Fibroblast of villous mesenchyme (primary cell): ENCODE measurements at places on chromosomes 5 and 9. TPM values are rescaled to one million over a fixed set of nuclear protein-coding genes. Genes with fewer than 3 reads are reported as not detected.

PAIP1 gene
- total RNA-seq, result 91.2 and 123 TPM in 2 replicates

CNTLN gene
- 11.3 and 13.0 TPM in 2 replicates for total RNA-seq

GRCh38 chr9:29575219-29575618, 2001.9 kb upstream of the C9orf72 start:
- DNase-seq, result no peak

PCDHGA5 gene
- 1.3 and 1.9 TPM in 2 replicates for total RNA-seq

KIF4B gene
- under 0.01 TPM in 1 of 2 replicates, not detected in the other for total RNA-seq

GBA2 gene
- 29.0 and 38.4 TPM in 2 replicates for total RNA-seq

GRCh38 chr5:148186248-148187003, 16.4 kb upstream of the SPINK6 start:
- DNase-seq, result peak; percentile 34

GRCh38 chr9:77014597-77015263, 4.7 kb upstream of the FOXB2 start:
- no peak for DNase-seq

GRCh38 chr5:126481243-126481642, 58.0 kb downstream of the GRAMD2B start:
- DNase-seq, result peak; percentile 62

DNA sequence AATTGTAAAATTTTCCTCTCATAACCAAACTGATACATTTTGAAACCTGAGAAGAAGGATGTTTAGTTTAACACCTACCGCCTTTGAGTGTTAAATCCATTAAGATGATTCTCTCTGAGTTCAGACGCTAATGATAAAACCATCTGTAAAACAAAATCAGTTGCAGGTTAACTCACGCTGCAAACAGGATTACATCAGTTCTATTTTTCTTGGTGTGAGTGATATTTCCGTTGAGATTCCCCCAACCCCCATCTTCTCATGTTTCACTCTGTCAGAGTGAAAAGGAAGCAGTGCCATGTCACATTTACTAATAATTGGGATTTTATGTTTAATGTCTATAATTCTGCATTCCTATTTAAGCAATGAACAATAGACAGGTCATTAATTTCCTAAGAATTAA, 146.5 kb downstream of the FANCC start:
- DNase-seq, result peak; percentile 43

DNA sequence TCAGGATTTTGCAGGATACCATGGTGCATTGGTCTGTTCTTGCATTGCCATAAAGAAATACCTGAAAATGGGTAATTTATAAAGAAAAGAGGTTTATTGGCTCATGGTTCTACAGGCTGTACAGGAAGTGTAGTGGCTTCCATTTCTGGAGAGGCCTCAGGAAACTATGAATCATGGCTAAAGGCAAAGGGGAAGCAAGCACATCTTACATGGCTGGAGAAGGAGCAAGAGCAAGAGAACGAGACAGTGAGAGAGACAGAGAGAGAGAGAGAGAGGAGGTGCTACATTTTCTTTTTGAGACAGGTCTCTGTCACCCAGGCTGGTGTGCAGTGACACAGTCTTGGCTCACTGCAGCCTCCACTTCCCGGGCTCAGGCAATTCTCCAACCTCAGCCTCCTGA, 43.9 kb downstream of the P4HA2 start:
- no peak for DNase-seq

GRCh38 chr9:125759764-125760129, 12.6 kb downstream of the PBX3 start:
- DNase-seq, result no peak

UNC13B gene
- total RNA-seq, result 17.4 and 23.7 TPM in 2 replicates

DNA sequence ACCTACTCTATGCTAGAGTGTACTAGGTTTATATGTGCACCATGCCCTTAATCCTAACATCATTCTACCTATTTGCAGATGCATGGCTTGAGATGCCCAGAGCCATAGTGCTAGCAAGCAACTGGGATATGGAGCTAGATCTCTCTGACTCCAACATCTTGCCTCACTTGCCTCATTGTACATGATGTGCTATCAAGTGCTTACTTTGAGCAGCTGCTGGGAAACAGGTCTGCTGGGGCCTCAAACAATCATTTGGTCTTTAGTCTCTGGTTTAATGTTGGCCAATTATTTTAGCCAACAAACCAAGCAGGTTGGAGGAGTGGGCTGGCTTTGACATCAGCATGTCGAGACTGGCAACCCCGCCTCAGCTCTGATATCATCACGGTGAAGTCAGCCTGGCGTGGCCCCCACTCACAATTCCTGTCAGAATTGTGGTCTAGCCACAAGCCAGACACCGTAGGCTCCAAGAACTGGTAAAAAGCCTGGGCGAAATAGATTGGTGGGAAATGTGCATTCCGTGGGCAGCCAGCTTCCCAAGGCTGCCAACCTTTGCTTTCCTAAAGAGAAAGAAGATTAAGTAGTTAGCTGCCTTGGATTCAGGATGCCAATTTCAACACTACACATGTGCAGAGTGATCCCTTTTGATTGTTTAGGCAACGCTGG, 21.1 kb upstream of the GAS1 start:
- DNase-seq, result peak; percentile 23

KIF24 gene
- 2.6 and 3.5 TPM in 2 replicates for total RNA-seq

GRCh38 chr5:103260951-103261350, 2.4 kb downstream of the MACIR start:
- no peak for DNase-seq

GRCh38 chr5:106314221-106314824, 1356.4 kb downstream of the EFNA5 start:
- DNase-seq, result no peak

DNA sequence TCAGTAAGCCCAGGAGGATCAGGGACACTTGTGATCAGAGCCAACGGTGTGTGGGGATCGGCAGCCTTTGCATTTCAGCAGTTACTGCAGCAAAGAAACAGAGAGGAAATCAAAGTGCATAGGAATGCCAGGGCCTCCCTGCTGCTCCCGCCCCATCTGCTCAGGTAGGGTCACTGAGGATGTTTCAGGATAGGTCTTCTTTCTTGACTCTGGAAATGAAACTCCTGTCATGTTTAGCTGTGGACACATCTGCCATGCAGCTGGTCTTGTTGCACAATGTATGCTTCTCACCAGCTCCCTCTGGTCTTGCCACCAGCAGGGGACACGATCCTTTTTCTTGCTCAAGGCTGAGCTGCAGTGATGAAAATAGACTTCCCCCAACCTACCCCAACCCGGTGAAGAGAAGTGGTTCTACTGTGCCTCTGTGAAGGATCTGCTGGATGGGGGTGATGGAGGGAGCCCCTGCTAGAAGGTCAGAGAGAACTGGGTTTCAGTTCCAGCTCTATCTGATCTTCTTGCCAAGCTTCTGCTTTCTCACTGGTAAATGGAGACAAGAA, 185.2 kb upstream of the KLF4 start:
- DNase-seq, result peak; percentile 64

GRCh38 chr5:26666371-26666770, 372.0 kb downstream of the CDH9 start:
- no peak for DNase-seq

DNA sequence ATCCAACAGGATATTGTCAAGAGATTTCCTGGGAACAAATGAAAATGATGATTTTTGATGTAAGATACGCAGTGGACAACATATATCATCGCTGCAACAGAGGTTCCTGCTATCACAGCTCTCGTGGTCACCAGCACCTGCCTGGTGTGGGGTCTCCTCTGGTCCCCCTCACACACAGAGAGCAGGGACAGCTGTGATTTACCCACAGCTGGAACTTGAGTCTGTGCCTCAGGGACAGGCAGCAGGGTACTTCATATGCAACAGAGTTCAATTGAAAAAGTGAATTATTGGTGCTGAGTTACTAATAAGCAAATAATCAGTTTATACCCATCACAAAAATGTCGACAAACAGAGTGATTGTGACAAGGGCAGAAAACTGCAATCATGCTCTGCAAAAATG, 93.4 kb downstream of the LMX1B start:
- no peak for DNase-seq

DNA sequence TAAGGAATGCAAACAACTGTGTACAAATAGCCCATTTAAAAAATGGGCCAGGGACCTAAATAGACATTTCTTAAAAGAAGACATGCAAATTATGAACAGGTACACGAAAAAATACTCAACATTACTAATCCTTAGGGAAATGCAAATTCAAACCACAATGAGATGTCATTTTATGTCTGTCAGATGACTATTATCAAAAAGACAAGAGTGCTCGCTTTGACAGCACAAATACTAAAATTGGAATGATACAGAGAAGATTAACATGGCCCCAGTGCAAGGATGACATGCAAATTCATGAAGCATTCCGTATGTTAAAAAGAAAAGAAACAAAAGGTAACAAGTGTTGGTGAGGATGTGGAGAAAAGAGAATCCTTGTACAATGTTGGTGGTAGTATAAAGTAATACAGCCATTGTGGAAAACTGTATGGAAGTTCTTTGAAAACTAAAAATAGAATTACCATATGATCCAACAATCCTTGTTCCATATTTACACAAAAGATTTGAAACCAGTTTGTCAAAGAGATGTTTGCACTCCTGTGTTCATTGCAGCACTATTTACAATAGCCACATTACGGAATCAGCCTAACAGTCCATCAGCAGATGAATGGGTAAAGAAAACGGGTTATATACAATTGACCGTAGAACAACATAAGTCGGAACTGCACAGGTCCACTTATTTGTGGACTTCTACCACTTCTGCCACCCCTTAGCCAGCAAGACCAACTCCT, 47.2 kb upstream of the PCAT7 start:
- DNase-seq, result no peak

- no peak for DNase-seq
Observed at GRCh38 chr5:88536146-88536545, 267.5 kb upstream of the TMEM161B start.

GRCh38 chr5:122463221-122463620, 151.2 kb downstream of the SNCAIP start:
- DNase-seq, result peak; percentile 48

- peak; percentile 57 for DNase-seq
Observed at GRCh38 chr5:89313804-89314588, 431.0 kb upstream of the MEF2C start.

DNA sequence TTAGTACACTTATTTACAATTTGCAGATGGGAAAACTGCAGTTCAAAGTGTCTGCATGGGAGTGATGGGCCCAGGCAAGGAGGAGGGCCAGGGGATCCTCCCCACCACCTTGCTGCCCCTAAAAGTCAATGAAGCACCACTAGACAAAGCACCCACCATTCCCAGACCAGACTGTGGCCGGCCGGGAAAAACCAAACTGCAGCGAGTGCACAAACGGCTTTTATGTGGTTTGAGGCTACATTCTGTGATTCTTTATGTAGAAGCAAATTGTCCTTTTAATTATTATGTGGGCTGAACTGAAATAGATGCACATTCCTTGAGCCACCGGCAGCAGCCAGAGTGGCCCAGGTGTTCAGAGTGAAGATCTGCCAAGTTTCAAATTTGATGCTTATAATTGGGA, 585.3 kb upstream of the KLF4 start:
- no peak for DNase-seq

- DNase-seq, result peak; percentile 95
Observed at GRCh38 chr5:125484272-125484741, 737.9 kb upstream of the ZNF608 start.

- DNase-seq, result peak; percentile 6
Observed at GRCh38 chr5:132176987-132177386, 50.7 kb downstream of the P4HA2 start.

GRCh38 chr5:105587963-105588662, 2025.5 kb upstream of the NUDT12 start:
- no peak for DNase-seq

TMC1 gene
- total RNA-seq, result under 0.01 and 1.3 TPM in 2 replicates

- DNase-seq, result no peak
Observed at GRCh38 chr5:77175231-77175630, 35.2 kb upstream of the PDE8B start.

- DNase-seq, result no peak
Observed at GRCh38 chr9:96751815-96752214, 26.1 kb downstream of the ZNF510 start.

CCDC171 gene
- total RNA-seq, result 2.2 and 2.3 TPM in 2 replicates

TNFSF15 gene
- 4.5 and 5.6 TPM in 2 replicates for total RNA-seq

SLC31A2 gene
- total RNA-seq, result 11.6 and 23.3 TPM in 2 replicates

PCAT7 gene
- total RNA-seq, result 0.43 and 0.64 TPM in 2 replicates

DNA sequence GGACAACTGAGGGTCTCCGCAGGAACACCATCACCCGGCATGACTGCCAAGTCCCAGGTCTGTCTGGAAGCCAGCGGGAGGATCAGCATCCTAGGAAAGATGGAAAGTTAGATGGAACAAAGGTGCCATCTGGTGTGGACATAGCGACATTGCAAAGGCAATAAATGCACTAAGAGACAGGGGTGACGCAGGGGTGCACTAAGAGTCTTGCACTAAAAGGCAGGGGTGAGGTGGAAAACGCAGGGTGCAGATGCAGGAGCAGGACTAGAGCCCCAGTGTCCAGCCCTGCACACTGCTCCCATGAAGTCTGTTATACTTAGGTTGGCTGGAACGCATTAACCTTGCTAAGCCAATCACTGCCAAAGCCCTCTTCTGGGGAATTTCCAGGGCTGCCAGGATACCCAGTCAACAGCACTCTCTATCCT, 15.5 kb downstream of the ATOX1 start:
- peak; percentile 78 for DNase-seq

RBM22 gene
- 18.7 and 29.8 TPM in 2 replicates for total RNA-seq

DNA sequence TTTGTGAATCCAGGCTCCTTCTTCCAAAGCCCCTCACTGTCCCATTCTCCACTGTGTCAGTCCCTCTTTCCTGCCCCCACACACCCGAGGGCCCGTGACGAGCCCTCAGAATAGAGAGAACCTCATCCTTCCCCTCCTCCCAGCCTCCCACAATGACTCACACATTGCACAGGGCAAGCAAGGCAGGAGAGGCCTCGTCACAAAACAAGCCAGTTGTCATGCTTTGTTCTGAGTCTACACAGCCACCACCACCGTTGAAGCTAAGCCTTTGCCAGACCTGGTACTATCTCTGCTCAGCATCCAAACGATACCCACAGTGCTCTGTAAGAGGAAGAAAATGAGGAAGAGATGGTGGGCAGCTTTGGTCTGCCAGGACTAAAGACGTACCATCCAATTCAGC, 142.2 kb upstream of the ZNF366 start:
- DNase-seq, result peak; percentile 60

DNA sequence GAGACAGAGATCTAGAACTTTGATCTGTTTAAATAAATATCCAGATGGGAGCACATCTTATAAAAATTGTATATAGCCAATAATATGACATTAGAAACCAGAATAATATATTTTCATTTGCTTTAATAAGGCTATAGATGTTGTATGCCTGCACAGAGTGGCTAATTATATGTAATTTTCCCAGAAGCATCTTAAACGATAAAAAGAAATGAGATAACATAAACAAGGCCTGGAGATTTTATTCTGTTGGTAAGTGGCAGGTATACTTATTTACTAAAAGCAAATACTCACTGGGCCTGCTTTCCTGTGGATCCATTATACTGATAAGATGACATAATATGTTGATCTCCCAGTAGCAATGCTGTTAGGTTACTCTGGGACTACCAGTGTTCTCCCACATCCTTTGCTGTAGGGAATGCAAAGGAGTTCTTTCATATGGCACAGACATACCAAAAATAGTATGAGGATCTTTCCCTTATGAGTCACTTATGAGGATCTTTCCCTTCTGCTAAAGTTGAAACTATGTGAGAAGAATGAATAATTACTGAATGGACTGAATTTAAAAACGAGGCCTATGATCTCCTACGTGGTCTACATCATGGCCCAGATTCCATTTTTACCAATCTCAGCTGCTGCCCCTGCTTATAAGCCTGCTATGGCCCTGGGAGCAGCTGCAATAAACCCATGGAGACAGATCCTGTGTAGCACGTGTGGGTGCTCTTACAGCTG, 112.1 kb downstream of the NUDT12 start:
- DNase-seq, result peak; percentile 46

DOK3 gene
- 2.6 TPM in 2 replicates for total RNA-seq
